ENCODE measurements at places on chromosomes 5 and 9.

GRCh38 chr9:100474082-100474923 lies 1.4 kb downstream of the TMEFF1 start:
- no peak for DNase-seq

GRCh38 chr9:124040935-124041816 lies 29.6 kb downstream of the LHX2 start:
- peak; percentile 22 for DNase-seq

GRCh38 chr9:89839449-89839848 lies 234.6 kb downstream of the GADD45G start:
- no peak for DNase-seq

DNA sequence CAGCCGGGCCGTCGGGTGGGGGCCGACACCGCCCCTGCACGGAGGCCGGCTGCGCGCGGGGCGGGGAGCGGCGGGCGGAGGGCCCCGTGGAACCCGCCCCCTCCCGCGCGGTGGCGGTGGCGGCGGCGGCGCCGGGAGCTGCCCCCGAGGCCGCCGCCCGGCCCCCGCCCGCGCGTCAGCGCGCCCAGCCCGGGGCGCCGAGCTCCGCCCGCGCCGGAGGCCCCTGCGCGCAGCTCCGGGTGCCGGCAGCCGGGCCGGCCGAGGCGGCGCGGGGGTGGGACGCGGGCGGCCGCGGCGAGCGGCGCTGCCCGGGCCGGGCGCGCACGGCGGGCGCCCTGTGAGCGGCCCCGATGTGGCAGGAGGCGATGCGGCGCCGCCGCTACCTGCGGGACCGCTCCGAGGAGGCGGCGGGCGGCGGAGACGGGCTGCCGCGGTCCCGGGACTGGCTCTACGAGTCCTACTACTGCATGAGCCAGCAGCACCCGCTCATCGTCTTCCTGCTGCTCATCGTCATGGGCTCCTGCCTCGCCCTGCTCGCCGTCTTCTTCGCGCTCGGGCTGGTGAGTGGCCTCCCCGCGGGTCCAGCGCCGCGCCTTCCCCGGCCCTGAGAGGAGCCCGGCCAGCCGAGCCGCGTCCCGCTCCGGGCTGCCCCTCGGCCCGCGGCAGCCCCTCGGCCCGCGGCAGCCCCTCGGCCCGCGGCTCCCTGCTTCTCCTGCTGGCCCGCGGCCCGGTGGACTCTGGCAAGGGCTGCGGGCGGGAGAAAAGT lies at the start of gene ADCY2:
Gene ADCY2 (plus strand): TSS at position 192 of the 766 bp plus-strand sequence. CDS start 159 bp downstream, at position 351.
- no peak for DNase-seq

DNA sequence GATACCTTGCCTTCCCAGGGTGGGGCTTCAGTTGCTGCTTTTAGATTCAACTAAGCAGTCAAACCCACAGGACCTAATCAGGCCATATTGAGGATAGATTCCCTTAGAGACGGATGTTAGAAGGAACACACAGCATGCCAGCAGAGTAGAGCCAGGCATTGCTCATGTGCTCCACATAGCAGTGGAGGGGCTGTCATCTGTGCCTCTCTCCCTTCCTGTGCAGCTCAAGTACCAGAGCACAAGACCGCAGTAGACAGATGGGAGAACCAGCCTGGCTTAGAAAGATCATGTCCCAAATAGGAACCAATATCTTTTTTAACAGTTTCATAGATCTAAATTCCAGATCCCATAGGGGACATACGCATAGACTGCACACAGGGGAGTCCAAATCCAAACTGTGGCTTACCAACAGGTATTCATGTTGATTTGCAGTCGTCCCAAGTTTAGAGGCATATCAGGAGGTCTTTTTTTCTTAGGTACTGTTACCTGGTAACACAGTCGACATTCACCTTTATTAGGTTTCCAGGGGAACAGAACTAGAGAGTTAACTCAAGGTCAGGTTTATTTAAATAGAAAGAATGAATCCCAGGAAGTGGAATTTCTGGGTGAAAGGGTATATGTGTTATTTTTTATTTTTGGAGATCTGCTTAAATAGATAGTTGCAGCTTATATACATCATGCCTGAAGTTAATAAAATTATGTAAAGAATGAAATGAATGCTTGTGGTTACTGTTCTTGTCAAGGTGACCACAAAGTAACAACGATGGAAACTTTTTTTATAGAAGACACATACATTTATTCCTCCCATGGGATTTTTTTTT lies 43.5 kb upstream of the PCAT7 start:
- DNase-seq = no peak

GRCh38 chr5:5318426-5319190 lies 103.9 kb upstream of the ICE1 start:
- no peak for DNase-seq

- no peak for DNase-seq
These were observed 290.2 kb upstream of the POU5F2 start for GRCh38 chr5:94031631-94032030.

Data from central memory CD4-positive, alpha-beta T cell (primary cell).